ENCODE measurements at places on chromosomes 4 and X.

DNA sequence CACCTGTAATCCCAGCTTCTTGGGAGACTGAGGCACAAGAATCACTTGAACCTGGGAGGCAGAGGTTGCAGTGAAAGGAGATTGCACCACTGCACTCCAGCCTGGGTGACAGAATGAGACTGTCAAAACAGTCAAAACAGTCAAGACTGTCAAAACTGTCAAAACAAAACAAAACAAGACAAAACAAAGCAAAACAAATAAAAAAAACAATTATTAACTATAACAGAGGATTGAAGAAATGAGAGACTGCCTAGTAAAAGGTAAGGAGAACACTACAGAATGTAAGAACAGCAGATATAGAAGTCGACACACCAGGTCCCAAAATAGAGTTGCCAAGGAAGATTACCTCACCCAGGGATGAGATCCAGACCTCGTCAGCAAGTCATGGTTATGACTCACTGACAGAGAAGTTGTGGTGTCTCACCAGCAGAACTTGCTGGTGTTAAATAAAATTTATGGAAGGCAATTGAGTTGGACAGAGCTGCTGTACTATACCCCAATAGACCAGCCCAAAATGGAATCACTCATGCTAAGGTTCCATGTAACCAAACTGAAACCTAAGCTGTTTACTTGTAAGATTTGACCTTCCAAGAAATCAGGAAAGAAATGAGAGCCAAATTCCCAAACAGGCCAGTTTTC lies 32.1 kb upstream of the GK start:
- peak; percentile 82 for DNase-seq

- no peak for DNase-seq
Observed at GRCh38 chr4:20666012-20666860, 34.0 kb upstream of the PACRGL start.

DNA sequence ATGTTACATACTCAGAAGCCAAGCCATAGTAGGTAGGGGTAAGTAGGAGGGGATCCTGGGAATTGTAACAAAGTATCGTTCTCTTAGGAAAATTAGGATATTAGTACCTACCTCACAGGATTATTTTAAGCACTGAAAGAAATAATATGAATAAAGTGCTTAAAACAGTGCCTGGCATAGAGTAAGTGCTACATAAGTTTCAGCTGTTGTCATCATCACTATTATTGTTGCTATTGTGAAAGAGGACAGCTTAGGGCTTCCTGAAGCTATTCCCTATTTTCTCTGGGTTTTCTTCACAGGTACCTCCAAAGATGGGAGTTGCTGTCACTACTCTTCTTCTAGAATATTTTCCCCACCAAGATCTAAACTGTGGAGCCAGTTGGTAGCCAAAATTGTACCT lies 443.7 kb upstream of the FGF16 start:
- no peak for DNase-seq

GRCh38 chr4:177632481-177632880 lies 190.2 kb upstream of the AGA start:
- DNase-seq = no peak

DNA sequence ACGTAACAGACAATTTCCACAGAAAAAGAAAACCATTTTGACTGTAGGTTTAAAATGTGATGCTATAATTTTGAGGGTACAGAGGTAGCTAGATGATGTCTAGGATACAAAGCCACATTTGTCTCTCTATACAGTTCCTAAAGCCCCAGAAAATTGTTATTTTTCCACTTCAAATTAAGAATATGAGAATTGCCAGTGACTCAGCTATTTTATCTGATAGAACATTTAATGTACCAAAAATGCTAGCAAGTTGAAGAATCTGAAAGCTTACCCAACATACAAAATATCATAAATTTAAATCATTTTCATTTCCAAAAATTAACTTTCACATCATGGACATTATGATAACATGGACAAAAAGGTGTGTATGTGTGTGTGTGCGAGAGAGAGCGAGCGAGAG lies 148.0 kb downstream of the CAMK2D start:
- DNase-seq = no peak

GRCh38 chr4:66943112-66943511 lies 602.2 kb downstream of the CENPC start:
- no peak for DNase-seq

- DNase-seq = no peak
Observed at GRCh38 chr4:24807611-24808010, 12.2 kb downstream of the SOD3 start.

DNA sequence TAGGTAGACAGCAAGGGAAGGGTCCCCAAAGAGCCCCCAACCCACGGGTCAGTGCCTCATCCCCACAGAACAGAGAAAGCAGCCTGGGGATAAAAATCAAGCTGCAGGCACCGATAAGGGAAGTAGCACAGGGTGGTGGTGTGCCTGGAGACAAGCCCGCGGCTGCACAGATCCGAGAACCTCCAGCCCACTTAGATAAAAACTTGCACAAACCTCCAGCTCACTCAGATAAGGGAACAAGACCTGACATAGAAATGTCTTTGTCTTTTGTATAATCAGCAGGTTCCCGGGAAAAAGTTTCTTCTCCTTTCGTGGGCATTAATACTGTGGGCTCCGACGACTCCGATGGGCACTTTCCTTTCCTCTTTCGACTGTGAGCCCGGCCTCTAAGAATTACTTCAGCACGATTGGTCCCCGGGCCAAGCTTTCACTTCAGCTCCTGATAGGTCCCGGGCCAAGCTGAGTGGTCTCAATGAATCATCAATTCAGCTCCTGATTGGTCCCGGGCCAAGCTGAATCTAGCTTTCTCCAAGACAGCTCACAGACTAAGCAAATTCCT lies 32.4 kb downstream of the PRDX4 start:
- DNase-seq = no peak

DNA sequence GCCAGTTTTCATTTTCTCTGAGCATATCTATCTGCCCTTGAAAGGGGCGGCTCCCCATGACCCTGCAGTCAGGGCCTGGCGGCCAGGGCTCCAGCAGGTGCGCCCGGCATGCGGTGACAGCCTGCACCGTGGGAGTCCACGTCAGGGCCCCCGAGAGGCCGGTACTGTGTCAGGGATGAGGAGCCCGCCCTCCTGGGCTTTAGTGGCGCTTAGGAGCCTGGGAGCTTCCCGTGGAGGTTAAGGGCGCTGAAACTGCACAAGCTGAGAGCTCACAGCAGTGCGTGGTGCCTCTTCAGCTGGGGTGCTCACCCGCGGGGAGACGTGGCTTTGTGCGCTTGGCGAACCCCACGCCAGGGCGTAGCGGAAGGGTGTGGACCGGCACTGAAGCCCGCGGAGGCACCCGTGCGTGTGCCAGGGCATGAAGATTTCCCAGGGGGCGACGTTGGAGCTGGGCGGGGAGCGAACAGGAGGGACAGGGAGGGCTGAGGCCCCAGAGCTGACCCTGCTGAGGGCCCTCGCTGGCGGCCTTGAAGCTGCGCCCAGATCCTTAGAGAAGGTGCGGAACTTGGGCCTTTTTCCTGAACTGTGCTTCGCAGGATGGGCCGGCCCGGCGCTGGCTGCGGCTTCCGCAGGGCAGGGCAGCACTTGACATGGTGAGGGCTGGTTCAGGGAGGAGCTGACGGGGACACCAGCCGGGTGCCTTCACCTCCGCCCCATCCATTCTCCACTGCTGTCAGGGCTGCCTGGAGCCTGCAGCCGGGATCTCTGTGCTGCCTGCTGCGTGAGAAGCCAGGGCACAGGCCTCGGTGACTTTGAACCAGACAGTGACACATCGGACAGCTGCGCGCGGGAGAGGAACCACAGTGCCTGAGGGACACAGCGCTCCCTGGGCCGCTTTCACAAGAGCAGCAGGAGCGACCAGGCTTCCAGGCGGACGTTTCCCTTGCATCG lies 32.9 kb downstream of the HTT-AS start:
- no peak for DNase-seq

- no peak for DNase-seq
Observed at GRCh38 chrX:68669094-68669860, 21.8 kb downstream of the STARD8 start.

DNA sequence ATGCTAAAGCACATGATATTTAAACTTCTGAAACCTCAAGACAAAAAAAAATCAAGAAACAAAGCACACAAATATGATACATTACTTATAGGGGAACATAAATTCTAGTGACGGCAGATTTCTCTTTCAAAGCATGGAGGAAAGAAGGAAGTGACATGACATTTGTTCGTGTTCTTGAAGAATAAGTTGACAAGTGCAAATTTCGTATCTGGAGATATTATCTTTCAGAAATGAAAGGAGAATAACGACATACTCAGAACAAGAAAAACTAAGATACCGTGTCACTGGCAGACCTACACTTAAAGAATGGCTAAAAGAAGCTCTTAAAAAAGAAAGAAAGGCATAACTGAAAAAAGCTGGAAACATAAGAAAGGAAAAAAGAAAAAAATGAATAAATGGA lies 16.6 kb downstream of the CENPVL2 start:
- no peak for DNase-seq

DNA sequence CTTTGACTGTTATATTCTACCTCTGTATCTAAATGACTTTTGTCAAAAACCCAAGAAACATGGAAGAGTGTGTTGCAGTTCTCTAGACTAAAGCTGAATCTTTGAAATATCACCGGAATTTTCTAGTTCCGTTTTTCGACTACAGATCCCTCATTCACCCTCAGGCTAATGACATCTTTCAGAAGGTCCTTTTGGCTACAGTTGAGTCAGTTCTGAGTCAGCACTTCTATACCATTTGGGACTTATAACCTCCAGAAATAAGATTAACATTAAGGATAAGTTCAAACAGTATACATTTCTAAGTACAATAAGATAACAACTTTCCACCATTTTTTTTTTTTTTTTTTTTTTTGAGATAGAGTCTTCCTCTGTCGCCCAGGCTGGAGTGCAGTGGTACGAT lies 331.0 kb upstream of the CPXCR1 start:
- DNase-seq = no peak

DNA sequence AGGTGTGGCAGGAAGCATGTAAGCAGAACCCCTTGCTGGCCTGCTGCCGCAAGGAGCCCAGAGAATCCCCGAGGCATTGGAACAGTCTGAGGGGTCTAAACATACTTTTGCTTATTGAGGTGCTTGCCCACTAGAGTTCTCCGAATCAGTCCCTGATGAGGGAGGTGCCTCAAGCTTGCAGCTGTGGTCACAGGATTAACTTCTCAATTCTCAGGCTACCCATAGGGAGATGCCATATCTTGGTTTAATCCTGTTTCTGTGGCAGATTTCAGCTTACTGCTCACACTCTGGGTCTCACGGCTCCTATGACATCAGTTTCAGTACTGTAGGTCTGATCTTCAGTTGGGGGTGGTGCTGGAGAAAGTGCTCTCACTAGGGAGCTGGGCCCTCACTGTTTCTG lies 39.9 kb downstream of the CCNG2 start:
- DNase-seq = no peak

- DNase-seq = no peak
Observed at GRCh38 chr4:184750926-184751584, 17.2 kb upstream of the CENPU start.

GRCh38 chr4:184953971-184954370 lies 64.3 kb upstream of the HELT start:
- no peak for DNase-seq

DNA sequence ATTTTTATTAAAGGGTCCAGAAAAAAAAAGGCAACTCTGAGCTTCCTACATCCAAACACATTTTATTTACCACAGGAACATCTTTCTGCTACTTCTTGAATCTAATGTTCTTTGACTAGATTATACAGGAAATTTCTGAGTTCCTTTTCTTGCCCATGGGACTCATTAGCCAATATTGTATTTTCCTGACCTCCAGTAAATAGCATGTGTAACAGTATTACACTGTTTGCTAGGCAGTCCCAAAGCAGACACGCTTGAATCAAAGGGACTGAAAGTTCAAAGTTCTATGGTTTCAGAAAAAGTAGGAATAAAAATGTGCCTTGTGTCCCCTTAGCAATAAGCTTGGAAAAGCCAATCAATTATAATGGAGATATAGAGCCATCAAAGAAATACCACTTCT lies 57.4 kb downstream of the MOSPD2 start:
- no peak for DNase-seq

DNA sequence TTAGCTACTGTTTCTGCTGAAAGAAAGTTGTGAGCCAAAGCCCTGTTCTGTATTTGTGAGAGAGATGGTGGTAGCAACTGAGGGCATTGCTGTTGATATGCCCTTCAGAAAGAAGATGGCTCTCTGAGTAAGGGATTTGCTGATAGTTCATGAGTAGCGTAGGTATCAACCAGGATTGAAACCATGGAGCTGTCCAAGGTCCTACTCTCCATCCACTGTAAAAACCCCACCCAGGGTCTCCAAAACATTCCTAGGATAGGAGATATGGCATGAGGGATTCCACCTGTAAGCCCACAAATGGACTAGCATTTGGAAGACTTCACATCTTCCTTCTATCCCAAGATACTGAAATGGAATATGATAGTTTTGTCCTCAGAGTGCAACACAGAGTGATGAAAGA lies 277.1 kb upstream of the PRKX start:
- DNase-seq = no peak

- DNase-seq = no peak
Observed at GRCh38 chr4:73311428-73311827, 52.8 kb upstream of the ANKRD17 start.

DNA sequence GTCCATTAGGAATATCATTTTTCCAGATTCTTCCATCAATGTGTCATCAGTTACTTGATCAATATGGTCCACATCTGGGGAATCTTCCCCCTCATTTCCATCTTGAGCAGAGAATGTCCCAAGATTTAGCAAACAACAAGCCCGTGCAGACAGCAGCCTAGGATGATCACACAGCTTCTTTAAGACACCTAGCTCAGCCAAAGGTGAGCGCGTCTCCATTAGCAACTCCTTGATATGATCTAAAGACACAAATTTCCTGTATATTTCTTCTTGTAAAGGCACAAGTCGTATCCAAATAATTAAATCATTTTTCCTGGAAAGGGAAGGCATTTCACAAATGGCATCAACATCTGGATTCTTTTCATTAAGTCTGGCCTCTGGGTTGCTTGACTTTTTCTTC lies 25.8 kb downstream of the PIN4 start:
- no peak for DNase-seq

GRCh38 chr4:158253350-158253980 lies 43.2 kb downstream of the TMEM144 start:
- DNase-seq = peak; percentile 9

DNA sequence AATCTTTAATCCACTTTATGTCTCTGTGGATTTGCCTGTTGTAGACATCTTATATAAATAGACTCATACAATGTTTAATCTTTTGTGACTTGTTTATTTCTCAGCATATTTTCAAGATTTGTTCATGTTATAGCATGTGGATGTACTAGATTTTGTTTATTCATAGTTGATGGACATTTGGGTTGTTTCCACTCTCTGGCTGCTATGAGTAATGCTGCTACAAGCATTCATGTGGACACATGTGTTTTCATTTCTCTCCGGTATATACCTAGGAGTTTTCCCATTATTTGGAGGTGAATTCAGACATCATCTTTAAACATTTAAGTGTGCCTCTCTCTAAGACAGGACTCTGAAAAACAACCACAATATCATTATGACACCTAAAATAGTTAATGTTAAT lies 2.3 kb downstream of the IKBKG start:
- no peak for DNase-seq

GRCh38 chr4:149247164-149247563 lies 568.5 kb downstream of the IQCM start:
- DNase-seq = no peak

- DNase-seq = no peak
Observed at GRCh38 chr4:142530728-142531127, 315.4 kb downstream of the INPP4B start.
